ENCODE measurements at places on chromosomes 3 and 15.

- no peak for DNase-seq
These were observed 81.7 kb downstream of the CEP63 start for GRCh38 chr3:134567605-134568004.

GRCh38 chr3:184284696-184285095, 8.9 kb downstream of the ECE2 start:
- peak; percentile 34 for DNase-seq

DNA sequence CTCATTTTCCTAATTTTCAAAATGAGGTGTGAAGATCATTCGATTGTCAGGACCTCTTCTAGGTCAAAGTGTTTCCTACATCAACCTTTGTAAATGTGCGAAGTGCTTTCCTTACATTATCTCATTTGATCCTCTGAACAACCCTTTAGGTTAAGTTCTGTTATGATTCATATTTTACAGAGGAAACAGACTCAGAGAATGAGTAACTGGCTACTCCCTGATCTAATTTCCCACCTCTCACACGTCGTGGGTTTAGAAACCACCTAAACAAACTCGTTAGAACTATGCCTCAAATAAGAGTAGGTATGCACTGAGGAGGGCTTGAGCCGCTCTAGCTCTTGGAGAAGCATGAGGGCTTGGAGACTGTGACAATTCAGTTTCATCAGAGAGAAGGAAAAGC, 148.6 kb downstream of the CD47 start:
- no peak for DNase-seq

- peak; percentile 41 for DNase-seq
These were observed 1.9 kb downstream of the RHO start for GRCh38 chr3:129530251-129530791.

DNA sequence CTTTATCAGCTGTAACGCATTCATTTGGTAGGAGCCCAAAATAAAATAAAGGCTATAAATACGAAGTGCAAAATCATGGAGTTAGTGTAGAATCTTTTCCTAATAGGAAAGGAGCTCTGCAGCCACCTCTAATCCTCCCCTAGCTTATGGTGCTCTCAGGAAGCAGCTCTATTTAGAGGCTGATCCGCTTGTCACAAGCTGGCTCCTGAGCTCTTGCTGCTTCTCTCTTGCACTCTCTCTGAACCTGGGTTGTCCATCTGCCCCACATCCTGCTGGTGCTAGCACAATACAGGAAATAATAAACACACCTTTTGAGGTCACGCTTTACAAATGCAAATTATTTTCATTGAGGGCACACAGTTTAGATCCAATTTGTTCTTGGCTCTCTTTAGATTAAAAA, 37.3 kb upstream of the BFSP2 start:
- DNase-seq = no peak

- no peak for DNase-seq
These were observed 350.7 kb upstream of the AZI2 start for GRCh38 chr3:28699283-28699682.

GRCh38 chr3:179322286-179323196, at the start of gene ZNF639:
TSS of gene ZNF639 (plus strand) at chr3:179323031. CDS start at chr3:179328294, 5,263 bp downstream.
- no peak for DNase-seq

DNA sequence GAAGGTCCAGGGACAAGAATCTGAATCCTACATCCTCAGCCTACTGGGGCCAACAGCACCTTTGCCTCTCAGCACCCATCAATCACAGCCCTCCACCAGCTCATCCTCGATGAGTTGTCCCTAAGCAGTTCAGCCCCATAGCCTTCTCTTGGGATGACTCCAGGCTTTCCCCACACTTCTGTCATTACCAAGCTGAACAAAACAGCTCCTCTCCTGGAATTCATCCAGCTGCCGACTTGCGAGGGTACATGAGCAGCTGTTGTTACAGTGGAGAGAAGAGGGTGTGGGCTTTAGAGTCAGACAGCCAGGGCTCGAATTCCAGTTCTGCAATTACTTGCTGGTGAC, 69.0 kb upstream of the THBS1 start:
- no peak for DNase-seq

DNA sequence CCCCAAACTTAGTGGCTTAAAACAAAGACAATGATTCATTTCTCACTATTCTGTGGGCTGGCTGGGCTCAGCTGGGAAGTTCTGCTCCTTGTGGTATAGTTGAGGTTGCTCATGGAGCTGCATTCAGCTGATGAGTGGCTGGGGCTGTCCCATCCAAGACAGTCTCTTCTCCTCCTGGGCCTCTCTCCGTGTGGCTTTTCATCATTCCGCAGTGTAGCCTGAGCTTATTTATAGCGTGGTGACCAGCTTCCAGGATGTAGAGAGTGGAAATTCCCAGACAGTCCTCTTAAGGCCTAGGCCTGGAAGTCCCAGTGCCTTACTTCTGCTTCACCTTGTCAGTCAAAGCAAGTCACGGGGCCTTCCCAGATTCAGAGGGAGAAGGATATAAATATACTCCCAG, 136.7 kb upstream of the DAZL start:
- DNase-seq = no peak

Measured in AG09309 (cell line).